ENCODE measurements at places on chromosomes 3 and 15.

DNA sequence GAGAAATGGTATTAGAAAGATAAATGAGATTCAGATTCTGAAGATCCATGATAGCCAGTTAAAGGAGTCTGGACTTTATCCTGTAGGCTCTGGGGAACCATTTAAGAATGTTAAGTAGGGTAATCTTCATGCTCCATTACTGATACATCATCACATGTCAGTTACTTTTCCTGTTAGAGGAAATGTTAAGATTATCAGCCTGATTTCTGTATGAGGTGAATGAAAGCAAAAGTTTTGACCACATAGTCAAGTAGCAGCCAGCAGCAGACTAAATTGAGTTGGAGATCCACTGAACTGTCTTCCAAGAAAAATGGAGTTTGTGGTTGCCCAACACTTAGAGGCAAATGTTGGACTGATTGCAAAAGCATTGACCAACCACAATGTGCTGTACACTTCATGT, 4.7 kb upstream of the COPB2 start:
- no peak for DNase-seq

DNA sequence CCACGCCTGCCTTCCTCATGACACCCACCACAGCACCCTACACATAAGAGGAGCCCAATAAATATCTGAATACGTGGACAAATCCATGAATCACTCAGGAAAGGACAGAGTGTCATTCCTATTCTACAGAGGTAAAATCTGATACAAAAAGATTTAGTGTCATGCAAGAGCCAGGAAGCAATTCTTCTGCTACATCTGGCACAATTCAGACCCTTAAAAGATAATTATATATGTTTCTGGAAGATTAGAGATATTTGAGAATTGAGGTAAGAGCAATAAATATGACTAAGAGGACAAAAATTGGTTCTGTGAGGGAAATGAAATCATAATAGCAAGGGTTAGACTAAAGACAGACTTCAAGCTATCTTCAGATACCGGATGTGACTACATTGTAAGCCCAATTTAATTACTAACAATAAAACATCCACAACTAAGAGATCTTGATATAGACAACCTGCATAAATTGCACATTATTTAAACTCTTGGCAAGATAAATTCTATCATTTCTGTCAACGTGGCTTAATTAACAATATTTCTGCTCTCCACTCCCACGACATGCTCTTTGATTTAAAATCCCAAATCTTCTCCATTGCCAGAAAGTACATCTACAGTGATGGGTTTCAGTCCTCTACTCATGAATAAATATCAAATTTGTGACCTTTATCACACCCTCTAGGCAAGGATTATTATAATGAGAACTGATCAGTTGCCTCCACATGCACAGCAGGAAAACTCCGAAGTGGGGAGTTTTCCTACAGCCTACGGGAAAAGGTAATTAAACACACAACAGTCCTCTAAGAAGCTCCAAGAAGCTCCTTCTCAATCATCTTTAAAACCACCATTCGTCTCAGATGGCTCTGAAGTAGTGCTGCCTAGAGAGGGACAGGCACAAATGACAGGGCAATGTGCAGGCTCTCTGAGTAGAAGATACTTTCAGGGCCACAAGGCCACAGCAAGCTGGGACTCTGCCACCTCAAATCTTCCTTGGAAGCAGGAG, 32.6 kb downstream of the MB21D2 start:
- DNase-seq = no peak

DNA sequence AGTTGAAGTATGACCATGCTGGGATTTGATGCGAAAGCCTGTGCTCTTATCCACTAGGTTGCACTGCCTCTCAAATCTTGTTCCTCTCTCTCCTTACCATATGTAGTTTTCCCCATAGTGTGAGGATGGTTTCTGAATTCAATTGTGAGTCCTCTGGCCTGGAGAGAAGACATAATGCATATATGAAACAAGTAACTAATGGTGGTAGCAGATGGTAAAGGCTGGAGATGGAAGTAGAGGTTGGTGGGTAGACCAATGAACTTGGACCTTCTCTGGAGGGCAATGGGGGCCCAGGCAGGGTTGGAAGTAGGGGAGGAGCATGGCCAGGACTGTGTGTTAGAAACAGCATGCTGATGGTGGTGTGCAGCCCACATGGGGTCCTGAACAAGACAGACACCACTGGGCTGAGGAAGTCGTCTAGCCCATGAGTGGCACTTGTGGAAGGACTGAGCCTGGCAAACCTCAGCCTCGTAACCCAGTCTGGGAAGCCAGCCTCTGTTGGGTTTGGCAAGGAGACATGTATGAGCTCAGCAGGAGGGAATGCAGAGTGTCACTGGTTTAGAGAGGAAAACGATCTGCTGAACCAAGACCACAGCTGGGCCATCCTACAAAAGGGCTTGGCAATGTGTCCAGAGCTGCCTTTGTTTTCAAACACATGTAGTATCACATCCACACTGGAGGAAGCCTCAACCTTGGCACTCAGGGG, 18.5 kb upstream of the LMCD1 start:
- DNase-seq = peak; percentile 96

DNA sequence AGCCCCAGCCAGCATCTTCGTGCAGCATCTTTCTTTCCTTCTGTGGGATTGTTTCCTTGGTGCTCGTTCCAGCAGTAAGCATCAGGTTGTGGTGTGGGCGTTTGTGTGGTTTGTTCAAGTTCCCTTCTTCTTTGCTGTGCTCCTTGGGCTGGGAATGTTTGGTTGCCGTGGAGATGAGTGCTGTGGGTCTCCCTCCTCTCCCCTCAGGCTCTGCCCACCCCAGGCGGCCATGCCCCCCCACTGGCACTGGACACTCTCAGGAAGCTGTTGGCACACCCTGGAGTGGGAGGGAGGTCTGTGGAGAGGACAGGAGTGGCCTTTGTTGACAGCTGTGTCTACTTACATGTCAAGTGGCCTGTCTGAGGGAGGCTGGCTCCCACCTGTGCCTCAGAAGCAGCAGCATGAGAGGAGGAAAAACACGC, 46.5 kb upstream of the SACM1L start:
- DNase-seq = no peak

- no peak for DNase-seq
Measured at GRCh38 chr3:178325330-178325729, 210.9 kb upstream of the KCNMB2 start.

- no peak for DNase-seq
Measured at GRCh38 chr15:75348034-75348561, 1.3 kb downstream of the NEIL1 start.

DNA sequence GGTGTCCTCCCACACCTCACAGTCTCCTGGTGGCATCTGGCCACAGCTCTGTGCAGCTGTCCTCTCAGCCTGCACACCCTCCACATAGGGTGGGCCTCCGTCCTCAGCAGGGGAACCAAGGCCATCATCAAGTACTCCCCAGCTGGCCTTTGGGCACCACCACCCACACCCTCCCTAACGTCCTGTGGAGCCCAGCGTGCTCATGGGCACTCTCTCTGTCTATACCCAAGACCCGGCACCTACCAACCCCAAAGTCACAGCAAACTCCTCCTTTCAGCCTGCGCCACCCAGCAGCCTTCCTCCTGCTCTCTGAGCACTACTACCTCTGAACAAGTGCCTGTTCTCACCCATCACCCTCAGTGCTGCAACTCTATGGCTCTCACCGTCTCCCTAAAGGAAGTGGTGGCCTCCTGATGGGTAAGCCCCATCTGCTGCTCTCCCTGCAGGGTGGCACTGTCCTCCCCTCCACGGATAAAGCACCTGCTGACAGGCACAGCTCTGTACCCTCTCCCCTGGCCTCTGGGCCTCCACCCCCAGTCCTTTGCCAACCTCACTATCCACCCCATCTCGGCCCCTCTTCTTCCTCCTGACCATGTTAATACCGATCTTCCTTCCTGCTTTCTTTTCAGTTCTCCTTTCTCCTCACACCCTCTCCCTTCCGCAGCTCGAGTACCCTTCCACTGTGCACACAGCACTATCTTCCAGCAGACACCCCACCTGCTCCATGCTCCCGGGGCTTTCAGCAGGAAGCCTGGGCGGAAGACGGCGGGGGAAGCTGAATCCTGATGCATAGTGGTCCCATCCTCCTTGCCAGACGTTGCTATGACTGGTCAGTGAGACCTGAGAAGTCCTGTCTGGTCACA, 31.5 kb downstream of the SLC41A3 start:
- no peak for DNase-seq

GRCh38 chr3:58497097-58497496, 5.2 kb downstream of the KCTD6 start:
- no peak for DNase-seq

DNA sequence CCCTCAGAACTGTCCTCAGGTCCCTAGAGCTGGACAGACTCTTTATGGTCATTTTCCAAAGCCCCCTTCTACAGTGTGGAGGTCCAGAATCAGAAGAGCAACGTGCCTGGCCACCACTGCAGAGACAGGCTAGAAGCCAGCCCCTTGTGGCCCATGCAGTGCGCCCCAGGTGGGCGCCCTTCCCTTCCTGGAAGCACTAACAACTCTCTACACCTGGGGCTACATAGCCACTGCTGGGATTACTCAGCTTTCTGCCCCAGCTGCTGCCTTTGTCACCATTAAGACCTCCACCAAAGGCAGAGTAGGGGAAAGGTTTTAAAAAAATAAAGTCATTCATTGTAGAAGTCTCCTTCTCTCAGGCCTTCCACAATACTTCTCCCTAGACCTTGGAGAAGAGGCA, 2.3 kb downstream of the RASGRP1 start:
- no peak for DNase-seq

DNA sequence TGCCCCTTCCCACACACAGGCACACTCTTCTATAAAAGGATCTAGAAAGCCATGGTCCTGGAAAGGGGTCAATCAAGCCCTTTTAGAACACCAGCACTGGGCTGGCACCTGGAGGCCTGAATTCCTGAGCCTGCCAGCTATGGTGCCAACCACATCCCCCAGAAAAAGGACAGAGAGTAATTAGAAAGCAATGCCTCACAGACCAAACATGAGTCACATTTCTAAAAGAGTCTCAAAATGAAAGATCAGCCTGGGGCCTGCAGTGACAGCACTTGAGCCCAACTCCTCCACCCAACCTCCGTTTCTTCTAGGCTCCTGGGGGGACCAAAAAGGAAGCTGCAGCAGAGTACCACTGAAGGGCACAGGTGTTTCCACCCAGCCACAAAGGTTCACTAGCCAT, 14.1 kb downstream of the MYLK start:
- DNase-seq = peak; percentile 41

- no peak for DNase-seq
Measured at GRCh38 chr3:67030785-67031740, 33.0 kb downstream of the KBTBD8 start.

DNA sequence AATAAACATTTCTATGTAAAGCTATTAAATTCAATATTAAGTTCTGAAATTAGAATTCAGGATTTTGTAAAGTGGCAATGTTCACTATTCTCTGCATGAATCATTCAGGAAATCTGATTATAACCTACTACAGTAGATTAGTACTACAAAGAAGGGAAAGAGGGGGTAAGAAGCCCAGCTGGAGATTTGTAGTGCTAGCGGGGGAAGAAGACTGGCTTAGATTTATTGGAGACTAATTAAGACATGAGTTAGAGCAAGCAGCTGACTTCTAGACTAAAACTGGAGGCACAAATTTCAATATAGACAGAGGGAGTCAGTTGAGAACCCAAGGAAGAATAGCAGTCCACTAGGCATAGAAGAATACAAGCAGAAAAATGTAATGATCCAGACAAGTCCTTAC, 55.8 kb upstream of the SETMAR start:
- no peak for DNase-seq

DNA sequence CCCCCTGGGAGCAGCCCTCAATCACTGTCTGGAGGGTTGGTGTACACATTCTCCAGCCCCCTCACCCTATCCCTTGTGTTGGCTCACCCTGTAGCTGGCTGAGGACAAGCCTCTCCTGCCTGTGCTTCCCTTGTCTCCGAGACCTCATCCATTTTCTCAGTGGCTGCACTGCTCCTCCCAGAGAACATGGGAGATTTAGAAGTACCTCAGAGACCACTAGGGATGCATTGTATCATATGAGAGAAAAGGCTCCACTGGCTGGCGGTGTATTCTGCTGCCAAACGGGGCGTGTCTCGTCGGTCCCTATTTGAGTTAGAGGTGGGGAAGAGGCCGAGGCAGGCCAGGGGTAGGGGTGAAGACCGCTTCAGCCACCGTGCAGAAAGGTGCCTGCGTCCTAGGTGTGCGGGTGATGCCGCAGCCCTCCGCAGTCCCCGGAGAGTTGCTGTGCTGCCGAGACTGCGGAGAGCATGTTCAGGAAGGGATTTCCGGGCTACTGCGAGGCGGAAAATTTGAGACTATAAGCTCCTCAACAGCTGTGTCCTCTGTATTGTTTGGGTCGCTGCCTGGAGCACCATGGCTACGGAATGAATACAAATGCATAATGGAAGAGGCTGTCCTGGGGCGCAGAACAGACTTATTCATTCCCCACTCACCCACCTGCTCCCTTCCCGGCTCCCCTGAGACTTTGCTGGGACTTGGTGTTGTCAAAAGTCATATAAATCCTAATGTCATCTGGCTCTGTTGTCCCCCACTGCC, 43.8 kb downstream of the SPSB4 start:
- DNase-seq = no peak

GRCh38 chr3:188827576-188827975, 344.2 kb upstream of the TPRG1 start:
- DNase-seq = no peak

DNA sequence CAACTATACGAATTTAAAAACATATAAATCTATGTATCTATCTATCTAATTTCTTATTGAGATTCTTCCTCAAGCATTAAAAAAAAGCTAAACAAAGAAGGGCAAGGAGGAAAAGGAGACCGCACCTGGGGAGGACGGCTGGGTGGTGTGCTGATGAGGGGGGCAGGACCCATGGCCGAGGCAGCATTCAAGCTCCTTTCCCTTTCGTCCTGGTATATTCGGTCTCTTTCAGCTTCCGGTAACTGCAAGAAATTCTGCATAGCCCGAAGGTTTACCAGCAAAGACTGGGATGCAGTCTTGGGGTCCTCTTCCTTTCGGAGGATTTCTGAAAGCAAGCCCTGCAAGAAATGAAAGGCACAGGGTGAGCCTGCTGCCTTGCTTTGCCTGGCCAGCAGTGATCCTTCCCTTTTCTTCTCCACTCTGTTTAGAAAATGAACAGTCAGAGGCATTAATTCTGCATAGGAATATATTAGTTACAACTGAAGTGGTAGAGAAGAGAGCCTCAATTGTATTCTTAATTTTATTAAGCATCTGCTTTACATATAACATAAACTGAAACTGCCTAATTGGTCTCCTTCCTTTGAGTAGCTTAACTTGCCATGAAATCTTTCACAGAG, 38.8 kb downstream of the SATB1 start:
- no peak for DNase-seq

DNA sequence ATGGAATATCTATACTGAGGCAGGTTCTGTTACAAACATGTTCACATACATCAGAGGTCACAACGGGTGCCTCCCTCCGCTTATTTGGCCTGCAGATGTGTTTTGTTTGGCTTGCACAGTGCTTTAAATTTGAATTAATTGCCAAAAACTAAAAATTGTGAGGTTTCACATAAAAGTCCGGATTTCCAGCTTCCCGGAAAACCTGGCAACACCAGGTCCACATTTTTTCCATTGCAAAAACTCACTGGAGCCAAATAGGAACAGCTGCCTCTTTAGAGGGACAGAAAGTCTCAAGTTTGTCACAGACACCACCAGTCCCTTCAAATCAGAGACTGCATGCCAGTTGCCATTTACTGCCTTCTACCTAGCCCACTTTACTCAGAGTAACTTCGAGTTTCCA, 205.9 kb upstream of the MDFIC2 start:
- DNase-seq = no peak

- DNase-seq = no peak
Measured at GRCh38 chr3:14803981-14804834, 14.6 kb upstream of the FGD5 start.

Measured in kidney epithelial cell (primary cell).